Smooth muscle cell of bladder (primary cell): ENCODE measurements at places on chromosomes 5 and 9. TPM values are rescaled to one million over a fixed set of nuclear protein-coding genes. Genes with fewer than 3 reads are reported as not detected.

Gene CCDC171
- 1.7 and 2.3 TPM in 2 replicates for total RNA-seq

Gene CYLC2
- not detected in 2 replicates for total RNA-seq

Gene ARHGEF37
- total RNA-seq, result 0.57 and 2.4 TPM in 2 replicates

Gene TXNDC8
- not detected in 2 replicates for total RNA-seq

Gene PRSS3
- 14.6 and 28.4 TPM in 2 replicates for total RNA-seq

Gene PRRC2B
- total RNA-seq, result 28.7 and 36.0 TPM in 2 replicates

Gene ADGRD2
- total RNA-seq, result not detected in 2 replicates

Gene HSD17B3
- total RNA-seq, result not detected in 2 replicates

Gene LRRC70
- 0.55 and 0.57 TPM in 2 replicates for total RNA-seq

Gene GNA14
- 0.57 and 1.4 TPM in 2 replicates for total RNA-seq

Gene FGD3
- not detected in 2 replicates for total RNA-seq

Gene CD180
- total RNA-seq, result 0.14 TPM in 1 of 2 replicates, not detected in the other

Gene PTGES
- total RNA-seq, result 92.9 and 108 TPM in 2 replicates

Gene VCP
- total RNA-seq, result 360 and 426 TPM in 2 replicates

Gene SAPCD2
- 0.43 and 0.55 TPM in 2 replicates for total RNA-seq

Gene LCN1
- 0.28 and 0.65 TPM in 2 replicates for total RNA-seq

Gene HCN1
- total RNA-seq, result not detected in 2 replicates

Gene FRMPD1
- total RNA-seq, result not detected in 2 replicates

Gene IL13
- total RNA-seq, result not detected in 2 replicates

Gene LPCAT1
- total RNA-seq, result 45.7 and 73.4 TPM in 2 replicates

Gene RGS14
- 4.0 and 5.0 TPM in 2 replicates for total RNA-seq

Gene SLC45A2
- total RNA-seq, result 0.14 and 0.18 TPM in 2 replicates

Gene LIFR
- 41.3 and 49.4 TPM in 2 replicates for total RNA-seq

Gene GABRA1
- total RNA-seq, result not detected in 2 replicates

Gene CREB3
- 71.5 and 79.1 TPM in 2 replicates for total RNA-seq

Gene SPAAR
- 0.18 TPM in 1 of 2 replicates, not detected in the other for total RNA-seq

Gene WNK2
- total RNA-seq, result not detected in 2 replicates

Gene SLC36A2
- total RNA-seq, result not detected in 2 replicates

Gene SHC3
- total RNA-seq, result 21.6 and 24.0 TPM in 2 replicates

Gene PCDHB14
- total RNA-seq, result 0.46 and 0.85 TPM in 2 replicates

Gene PCA3
- total RNA-seq, result not detected in 2 replicates

Gene TARS1
- 279 and 323 TPM in 2 replicates for total RNA-seq

Gene MBLAC2
- total RNA-seq, result 2.8 TPM in 2 replicates

Gene NDUFB6
- total RNA-seq, result 49.2 and 52.5 TPM in 2 replicates

Gene IZUMO3
- not detected in 2 replicates for total RNA-seq

Gene AHRR
- total RNA-seq, result 21.9 and 27.0 TPM in 2 replicates

Gene CDKN2B-AS1
- 3.6 and 4.8 TPM in 2 replicates for total RNA-seq

Gene ADAMTSL1
- total RNA-seq, result 7.4 and 26.1 TPM in 2 replicates

Gene PFN3
- total RNA-seq, result not detected in 2 replicates
